ENCODE measurements at places on chromosomes 13 and 19.

DNA sequence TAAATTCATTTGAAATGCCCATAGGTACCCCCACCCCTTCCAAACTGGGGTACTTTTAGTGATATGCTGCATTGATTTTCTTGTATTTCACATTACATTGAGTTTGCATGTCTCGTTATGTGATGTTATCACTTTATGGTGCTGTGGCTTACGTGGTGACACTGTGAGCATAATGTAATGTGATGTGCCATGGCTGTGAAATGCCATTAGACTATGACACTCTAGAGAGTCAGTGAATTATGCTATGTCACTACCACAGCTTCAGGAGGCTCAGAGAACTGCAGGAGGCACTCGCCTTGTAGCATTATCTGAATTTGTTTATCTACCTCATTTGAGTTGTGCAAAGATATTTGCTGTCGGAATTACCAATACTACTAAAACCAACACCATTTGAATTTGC is 590.1 kb upstream of the SLC10A2 start:
- no peak for DNase-seq

DNA sequence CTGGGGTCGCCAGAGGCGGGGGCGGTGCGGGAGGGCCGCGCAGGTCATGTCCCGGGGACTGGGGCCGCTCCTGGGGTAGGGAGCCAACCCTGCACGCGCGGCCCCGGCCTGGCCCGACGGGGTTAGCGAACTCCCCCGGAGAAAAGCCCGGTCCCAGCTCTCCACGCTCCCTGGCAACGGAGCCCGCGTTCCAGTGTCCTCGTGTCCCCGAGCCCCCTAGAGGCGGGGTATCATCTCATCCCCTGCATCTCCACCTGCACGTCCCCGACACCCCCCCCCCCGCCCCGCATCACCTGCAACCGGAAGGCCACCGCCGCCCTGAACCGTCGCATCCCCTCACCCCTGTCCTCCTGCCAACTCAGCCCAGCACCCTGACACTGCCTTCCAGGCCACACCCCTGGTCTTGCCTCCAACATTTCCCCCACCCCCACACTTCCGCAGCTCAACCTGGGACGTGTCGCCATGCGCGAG is 2.7 kb downstream of the WDR88 start:
- DNase-seq = peak; percentile 53

DNA sequence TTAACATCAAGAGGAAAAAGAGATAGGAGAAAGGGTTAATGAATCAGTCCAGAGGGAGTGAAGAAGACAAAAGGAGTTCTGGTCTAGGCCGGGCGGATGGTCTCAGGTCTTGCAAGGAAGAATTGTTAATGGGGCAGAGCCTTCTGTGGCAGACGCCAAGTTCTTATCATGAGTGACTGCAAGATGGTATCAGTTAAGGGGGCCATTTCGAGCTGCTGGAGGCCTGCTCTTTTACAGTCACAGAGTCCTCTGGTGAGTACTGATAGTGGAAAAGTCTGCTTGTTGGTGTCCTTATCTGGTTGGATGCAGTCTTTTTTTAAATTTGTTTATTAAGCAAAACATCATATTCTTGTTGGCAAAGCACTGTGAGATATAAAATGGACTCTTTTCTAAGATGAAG is 590.9 kb upstream of the SGCG start:
- no peak for DNase-seq

- DNase-seq = no peak
Observed at GRCh38 chr19:7860714-7861618, 13.2 kb downstream of the PRR36 start.

- peak; percentile 41 for DNase-seq
Observed at GRCh38 chr19:36136964-36137686, 2.7 kb upstream of the CAPNS1 start.

- peak; percentile 50 for DNase-seq
Observed at GRCh38 chr13:99203601-99204579, 3.2 kb downstream of the UBAC2 start.

DNA sequence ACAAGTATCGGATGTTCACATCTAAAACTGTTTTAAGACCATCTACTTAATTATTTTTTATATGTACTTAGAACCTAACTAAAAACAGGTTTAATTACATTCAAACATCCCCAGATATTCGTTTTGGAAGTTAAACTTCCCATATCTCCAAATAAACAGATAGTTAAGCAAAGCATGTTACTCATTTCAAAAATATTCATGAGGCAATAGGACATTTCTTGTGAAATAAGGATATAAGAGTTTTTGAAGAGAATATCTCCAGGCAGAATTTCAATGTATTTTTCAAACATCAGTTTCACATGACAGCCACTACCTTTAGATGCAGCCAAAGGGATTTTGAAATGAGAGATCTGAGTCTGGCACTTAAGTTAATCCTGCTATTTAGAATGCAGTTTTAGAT is 697.5 kb downstream of the SLITRK1 start:
- DNase-seq = no peak

- DNase-seq = no peak
Observed at GRCh38 chr19:49605605-49606004, 14.6 kb downstream of the PRR12 start.

DNA sequence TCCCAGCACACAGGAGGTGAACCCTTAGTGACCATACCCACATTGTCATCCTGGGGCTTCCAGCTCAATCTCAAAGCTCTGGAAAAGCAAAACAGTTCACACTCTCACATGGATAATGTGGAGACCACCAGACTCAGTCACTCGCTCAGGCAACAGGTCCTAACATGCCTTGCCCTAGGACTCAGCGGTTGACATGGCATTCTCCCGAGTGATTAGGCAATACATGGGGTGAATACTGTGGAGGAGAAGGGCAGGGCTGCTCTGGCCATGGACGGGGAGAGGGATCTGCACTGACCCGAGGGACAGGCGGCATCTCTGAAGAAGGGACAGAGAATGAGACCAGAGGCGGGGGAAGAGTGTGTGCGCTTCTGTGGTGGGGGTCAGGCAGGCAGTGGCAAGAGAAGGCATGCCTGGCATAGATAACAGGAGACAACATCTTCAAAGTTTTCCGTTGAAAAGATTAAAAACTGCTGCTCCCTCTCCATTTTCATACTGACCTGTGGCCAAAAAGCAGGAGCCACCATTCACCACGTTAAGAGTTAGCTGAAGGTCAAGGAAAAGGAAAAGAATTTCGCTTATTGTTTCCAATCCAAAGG is 44.5 kb upstream of the EPHX3 start:
- no peak for DNase-seq
